ENCODE measurements at places on chromosomes 11 and 22. TPM values are rescaled to one million over a fixed set of nuclear protein-coding genes. Genes with fewer than 3 reads are reported as not detected.

DNA sequence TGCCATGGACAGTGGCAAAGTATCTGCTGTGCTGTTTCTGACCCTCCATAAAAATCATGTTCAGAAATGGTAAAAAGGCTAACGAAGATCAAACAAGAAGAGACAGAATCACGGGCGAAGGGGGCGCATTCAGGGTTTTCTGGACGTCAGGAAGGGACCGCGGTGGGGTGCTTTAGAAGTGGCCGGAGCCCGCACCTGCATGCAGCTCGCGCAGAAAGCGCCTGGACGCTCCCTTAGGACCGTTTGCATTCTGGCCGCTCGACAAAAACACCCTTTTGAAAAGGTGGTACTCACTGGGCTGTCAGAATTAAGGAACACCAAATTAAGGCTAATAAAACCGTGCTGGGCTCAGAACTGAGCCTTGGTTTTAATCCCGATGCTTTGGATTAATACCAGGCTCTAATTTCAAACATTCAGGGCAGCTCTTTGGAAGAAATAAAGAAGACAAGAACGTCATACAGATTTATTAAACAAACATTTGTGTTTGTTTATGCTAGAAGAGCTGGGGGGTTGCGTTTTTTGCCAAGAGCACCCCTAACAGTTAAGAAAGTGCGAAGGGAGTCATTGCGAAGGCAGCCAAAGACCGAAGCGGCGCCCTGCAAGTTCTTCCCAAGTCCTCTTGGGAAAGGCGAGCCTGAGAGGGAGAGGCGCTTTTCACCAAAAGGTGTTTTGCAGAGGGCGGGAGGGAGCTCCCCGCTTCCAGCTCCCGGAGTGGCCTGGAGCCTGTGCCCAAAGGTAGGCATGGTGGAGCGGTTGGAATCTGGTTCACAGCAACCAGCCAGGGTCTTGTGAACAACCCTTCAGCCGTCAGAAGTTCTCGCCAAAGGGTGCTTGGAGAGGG, 47.7 kb upstream of the DBX1 start:
- no peak for DNase-seq

DNA sequence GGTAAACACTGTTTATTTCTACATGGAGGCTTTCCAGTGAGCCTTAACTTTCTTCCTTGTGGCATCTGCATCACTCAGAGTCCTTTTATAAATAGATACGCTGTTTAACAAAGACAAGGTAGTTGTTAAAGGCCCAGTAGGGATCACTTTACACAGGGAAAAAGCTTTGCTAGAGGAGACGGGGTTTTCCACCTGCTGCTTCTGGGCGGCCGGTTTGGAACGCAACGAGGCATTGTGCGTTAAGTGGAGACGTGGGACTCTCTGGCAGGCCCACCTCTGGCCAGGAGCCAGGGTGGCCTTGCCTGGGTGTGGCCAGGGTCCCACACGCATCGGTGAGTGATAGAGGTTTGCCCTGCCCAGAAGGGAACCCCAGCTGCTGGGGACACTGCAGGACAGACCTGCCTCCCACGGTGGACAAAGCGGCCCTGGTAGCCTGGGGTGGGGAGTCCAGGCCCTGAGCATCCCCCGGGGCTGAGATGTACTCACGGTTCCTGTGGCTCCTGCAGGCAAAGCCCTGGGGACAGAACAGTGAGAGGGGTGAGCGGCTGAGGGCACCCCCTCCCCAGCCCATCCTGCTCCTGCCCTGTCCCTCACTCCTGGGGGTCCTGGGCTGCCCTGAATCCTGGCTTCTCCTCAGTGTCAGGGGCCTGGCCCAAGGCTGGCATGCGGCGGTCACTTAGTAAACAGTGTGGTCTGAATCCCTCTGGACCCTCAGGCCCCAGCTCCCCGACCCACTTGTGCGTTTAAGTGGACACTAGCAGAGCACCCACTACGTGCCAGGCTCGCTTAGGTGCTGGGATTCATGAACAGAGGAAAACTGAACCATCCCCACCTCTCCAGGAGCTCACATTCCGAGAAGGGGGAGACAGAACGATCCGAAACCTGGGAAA, 4.2 kb downstream of the IL17REL start:
- DNase-seq = no peak

DNA sequence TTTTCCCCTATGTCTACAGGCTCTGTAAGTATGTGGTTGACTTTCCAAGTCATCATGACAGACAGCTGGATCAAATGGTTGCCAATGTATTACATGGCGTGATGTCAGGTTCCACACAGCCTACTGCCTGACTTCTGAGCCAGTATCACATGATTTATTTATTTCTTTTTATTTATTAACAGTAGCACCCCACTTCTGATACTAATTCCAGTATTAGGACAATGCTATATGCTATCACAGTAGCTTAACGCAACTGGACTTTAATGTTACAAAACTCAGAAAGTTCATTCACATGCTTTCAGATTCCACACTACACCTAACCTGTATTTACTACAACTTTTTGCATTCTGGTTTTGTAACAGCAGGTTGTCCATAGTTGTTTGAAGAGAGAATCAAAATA, 17.7 kb upstream of the C11orf24 start:
- DNase-seq = no peak

Gene CELSR1
- total RNA-seq = 9.5 TPM

Gene MAP6
- total RNA-seq = 22.1 TPM

Gene C11orf86
- total RNA-seq = not detected
